ENCODE measurements at places on chromosomes 4 and X. TPM values are rescaled to one million over a fixed set of nuclear protein-coding genes. Genes with fewer than 3 reads are reported as not detected.

- no peak for DNase-seq
Measured at GRCh38 chrX:137545711-137546651, 19.9 kb upstream of the ZIC3 start.

- no peak for DNase-seq
Measured at GRCh38 chr4:107467461-107467860, 252.6 kb downstream of the PAPSS1 start.

GRCh38 chr4:9929111-9929510, 92.2 kb downstream of the SLC2A9 start:
- DNase-seq = no peak

DNA sequence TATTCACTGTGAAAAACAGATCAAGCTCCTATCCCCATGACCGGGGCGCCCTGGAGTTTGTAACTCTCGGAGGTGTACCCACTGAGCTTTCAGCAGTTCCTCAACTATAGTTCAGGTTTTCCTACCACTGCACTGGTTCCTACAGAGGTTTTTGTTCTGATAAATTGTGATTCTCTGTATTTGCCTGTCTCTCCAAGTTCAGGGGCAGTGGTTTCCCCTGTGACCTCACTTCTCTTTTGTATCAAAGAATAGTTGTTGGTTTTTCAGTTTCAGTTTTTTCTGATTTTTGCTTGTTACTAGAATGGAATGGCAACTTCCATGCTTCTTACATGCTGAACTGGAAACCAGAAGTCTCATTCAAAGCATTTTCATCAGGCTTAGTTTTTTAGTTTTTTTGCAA, 56.8 kb upstream of the PLS3 start:
- no peak for DNase-seq

DNA sequence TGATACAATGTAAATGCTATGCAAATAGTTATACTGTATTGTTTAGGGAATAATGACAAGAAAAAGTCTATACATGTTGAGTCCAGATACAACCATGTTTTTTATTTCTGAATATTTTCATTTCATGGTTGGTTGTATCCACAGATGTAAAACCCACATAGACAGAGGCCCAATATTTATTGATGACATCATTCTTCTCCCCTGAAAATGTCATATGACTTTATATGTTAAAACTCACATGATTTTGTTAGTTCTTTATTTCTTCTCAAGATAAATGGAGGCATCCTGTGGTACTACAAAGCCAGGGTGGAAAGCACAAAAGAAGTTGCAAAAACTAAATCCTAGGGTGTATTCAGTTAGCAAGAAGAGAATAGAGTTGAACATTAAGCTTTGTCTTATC, 149.3 kb upstream of the GLRA2 start:
- DNase-seq = no peak

The HPGDS gene
- total RNA-seq = not detected

The FAM133A gene
- total RNA-seq = 0.03 TPM

The SLC9A7 gene
- total RNA-seq = 0.63 TPM

The TLL1 gene
- total RNA-seq = not detected
